Hematopoietic multipotent progenitor cell treated with erythropoietin and hydrocortisone succinate and interleukin-3 and kit ligand, for 15 days (in vitro differentiated cells): ENCODE measurements at places on chromosomes 3 and 15.

DNA sequence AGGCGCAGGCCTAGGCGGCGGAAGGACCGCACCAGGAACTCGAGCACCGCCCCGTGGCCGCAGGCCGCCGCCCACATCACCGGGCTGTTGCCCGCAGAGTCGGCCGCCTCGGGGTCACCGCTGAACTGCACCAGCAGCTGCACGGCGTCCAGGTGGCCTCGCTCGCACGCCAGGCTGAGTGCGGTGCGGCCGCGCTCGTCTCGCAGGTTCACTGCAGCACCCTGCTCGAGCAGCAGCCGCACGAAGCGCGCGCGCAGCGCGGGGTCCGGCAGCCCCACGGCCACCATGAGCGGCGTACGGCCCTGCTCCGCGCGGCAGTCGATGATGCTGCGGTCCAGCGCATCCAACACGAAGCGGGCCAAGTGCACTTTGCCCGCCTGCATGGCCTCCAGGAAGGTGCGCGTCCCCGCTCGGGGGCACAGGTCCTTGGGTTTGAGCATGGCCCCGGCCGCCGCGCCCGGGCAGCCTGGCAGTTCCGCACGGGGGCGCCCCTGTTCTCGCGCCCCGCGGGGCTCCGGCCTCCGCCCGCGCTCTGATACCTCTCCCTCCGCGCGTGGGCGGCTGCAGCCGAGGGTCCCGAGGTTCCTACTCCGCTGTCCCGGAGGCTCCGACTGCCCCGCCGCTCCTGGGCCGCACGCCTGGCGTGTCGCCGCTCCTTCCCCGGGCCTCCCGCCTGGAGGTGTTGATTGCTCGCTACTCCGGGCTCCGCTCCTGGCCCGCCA lies 556 bp downstream of the ANKRD63 start:
- no peak for DNase-seq

GRCh38 chr3:4425707-4426106 lies 41.4 kb downstream of the SUMF1 start:
- no peak for DNase-seq

- no peak for DNase-seq
Observed at GRCh38 chr3:129625072-129625874, 18.8 kb upstream of the PLXND1 start.

GRCh38 chr3:103873021-103873420 lies 1438.2 kb downstream of the ZPLD1 start:
- no peak for DNase-seq

DNA sequence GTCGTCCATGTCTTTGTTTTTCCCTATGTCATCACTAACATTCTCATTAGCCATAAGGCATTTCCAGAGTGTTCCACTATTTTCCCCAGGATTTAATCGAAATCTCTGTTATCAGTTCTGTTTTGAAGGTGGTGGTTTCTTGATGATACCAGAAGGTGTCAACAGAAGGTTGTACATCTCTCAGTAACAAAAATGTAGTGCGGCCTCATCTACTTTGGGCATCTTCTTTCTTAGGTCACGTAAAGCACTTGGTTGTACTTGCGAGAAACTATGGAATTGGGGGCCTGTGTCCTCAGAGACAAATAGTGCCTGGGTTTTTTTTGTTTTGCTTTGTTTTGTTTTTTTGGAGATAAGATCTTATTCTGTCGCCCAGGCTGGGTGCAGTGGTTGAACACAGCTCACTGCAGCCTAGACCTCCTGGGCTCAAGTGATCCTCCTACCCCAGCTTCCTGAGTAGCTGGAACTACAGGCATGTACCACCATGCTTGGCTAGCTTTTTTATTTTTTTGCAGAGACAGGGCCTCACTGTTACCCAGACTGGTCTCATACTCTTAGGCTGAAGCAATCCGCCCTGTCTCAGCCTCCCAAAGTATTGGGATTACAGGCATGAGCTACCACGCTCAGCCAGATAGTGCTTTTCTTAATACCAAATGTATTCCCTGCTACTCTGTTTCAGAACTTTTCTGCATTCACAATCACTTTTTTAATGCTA lies 61.2 kb upstream of the FURIN start:
- DNase-seq = no peak

- no peak for DNase-seq
Observed at GRCh38 chr3:40108643-40109042, 200.9 kb upstream of the EIF1B start.

DNA sequence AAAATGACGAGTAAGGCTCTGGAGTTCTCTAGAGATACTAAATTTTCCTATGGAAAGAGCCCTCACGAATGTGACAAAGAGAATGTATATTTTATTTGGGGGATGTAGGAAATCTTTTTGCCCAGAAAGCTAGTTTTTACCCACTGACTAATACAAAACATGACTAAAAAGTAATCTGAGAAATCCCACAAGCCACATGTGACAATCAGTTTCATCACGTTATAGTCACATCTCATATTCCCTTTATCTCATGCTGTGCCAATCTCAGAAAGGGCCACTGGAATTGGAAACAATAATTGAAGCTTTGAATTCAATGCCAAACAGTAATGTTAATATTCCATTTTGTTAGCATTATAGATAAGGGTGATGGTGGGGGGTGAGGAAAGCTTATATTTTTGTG lies 509.0 kb upstream of the GOLIM4 start:
- no peak for DNase-seq

DNA sequence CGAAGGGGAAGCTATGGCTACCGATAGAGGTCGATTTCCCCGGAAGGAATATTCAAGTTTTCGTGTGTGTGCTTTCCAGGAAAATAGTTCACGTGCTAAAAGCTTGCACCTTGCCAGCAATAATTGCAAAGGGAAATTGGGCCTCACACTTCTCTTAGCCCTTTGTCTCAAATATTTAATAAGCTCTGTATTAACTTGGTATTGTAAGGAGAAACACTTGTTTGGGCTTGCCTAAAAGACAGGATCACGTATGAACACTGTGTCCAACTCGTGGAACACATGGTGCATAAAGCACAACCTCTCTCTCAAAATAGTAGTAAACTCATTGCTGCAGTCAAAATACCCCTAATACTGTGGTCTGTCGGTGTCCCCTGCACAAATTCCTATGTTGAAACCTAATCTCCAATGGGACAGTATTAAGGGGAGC lies 352 bp upstream of the TMF1 start:
- DNase-seq = no peak

DNA sequence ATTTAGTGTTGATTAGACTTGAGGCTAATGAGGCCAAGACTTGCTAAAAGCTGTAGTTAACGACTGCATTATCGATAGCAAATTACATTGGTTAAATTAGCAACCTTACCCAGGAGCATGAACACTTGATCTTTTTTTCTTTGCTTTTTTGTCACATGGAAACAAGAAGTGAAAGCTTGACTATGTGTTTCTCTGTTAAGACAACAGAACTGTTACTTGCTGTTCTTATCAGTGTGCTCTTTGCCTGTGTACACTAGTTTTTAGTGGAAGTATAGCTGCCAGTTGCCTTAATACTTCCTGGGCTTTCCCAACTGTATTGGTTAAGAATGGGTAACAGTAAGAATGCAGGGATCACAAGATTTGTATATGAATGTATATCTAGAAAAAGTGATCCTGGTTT lies 625.5 kb downstream of the NAALADL2 start:
- no peak for DNase-seq
